ENCODE measurements at places on chromosomes 4 and X. TPM values are rescaled to one million over a fixed set of nuclear protein-coding genes. Genes with fewer than 3 reads are reported as not detected.

The BEX4 gene
- total RNA-seq: 63.6 TPM

The STPG2 gene
- total RNA-seq: 2.5 TPM

DNA sequence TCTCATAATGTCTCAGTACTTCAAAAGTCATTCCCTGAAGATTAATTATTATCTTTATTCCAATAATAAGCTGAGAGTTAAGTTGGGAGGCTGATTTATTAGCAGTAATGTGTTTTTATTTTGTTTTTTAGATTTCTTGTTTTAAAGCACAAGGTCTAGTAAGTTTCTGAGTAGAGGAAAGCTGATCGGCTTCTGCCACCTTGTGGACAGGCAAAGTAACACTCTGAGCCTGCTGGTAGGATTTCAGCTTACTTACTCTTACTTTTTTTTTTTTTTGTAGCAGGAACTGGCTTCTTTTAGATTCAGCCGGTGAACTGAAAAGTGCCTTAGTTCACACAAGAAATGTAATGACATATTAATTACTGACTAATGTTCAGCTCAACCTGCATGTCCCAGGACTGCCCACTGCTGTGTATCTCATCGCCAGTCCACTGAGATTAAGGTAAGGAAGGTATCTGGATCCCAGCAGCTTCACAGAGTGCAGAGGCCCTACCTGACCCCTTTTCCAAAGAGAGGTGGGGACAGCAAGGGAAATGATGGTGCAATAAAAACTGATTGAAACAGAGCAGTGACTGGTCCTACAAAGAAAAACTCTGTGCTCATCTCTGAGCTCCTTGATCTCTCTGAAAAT, 126.5 kb downstream of the ADGRA3 start:
- no peak overlapping the region for H3K27ac ChIP-seq
- no peaks in the 10 kb centered on the region for H3K27me3 ChIP-seq
- no peak overlapping the region for H3K4me3 ChIP-seq
- H3K4me1 ChIP-seq: no peaks in the 10 kb centered on the region
- no peak for DNase-seq

GRCh38 chr4:146033149-146033548, 94.5 kb upstream of the ZNF827 start:
- DNase-seq: no peak
- H3K4me3 ChIP-seq: no peak overlapping the region
- peaks cover 3% of the 10 kb centered on the region for H3K4me1 ChIP-seq
- H3K27me3 ChIP-seq: no peaks in the 10 kb centered on the region

- H3K4me3 ChIP-seq: no peak overlapping the region
- no peaks in the 10 kb centered on the region for H3K36me3 ChIP-seq
- no peaks in the 10 kb centered on the region for H3K4me1 ChIP-seq
- no peak overlapping the region for H3K27ac ChIP-seq
- no peaks in the 10 kb centered on the region for H3K27me3 ChIP-seq
Observed at GRCh38 chrX:119231936-119232445, 4.1 kb upstream of the PGRMC1 start.

GRCh38 chr4:126560794-126561193, 1072.0 kb upstream of the INTU start:
- no peak overlapping the region for H3K27ac ChIP-seq
- H3K4me1 ChIP-seq: no peaks in the 10 kb centered on the region
